ENCODE measurements at places on chromosomes 4 and X.
A peak's percentile ranks its signal among the peaks of the same experiment; 100 is the strongest.

GRCh38 chrX:41720125-41720779, 3.7 kb upstream of the GPR82 start:
- DNase-seq, result peak; percentile 58

DNA sequence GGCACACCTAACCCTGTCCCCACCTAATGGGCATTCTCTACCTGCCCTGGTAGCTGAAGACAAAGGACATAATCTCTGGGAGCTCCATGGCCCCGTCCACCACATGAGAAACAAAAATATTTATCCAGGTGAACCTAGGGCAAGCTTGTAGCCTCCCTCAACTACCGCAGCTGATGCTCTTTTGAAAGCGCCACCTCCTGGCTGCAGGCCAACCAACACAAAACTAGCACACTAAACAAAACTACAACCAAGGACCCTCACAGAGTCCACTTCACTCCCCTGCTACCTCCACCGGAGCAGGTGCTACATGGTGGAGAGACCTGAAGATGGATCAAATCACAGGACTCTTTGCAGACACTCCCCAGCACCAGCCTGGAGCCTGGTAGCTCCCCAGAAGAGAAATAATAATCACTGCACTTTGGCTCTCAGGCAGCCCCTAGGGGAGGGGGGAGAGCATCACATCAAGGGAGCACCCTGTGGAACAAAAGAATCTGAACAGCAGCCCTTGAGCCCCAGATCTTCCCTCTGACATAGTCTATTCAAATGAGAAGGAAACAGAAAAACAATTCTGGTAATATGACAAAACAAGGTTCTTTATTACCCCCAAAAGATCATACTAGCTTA, 111.3 kb upstream of the ATP8A1 start:
- DNase-seq, result no peak

DNA sequence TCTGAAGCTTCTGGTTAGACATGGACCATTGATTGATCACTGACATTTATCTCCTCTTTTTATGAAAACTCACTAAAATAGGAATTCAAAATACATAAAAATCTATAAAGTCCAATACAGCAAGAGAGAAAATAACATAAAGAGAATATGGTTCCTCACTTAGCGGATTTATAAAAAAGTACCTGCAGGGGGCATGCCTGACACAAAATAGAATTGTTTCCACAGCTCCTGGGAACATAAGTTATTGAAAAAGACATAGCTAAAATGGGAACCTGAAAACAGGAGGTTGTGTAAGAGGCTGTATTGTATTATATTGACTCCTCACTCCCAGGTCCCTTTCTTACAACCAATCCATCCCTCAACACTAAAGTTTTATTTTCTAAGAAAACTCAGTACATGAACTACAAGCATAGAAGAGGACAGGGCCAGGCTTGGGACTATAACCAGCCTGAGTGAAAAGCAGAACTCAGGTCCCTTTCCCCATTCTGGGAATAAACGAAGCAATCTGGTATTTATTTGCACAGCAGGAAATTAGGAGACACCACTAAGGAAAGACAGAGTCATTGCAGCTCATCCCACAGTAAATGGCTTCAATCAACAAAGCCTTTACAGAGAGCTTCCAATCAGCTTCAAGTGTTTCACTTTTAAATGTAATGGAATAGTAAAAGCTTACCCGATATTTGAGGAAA, 121.1 kb upstream of the NDST4 start:
- DNase-seq, result peak; percentile 72

- peak; percentile 68 for DNase-seq
These were observed 55.1 kb upstream of the PGAM4 start for GRCh38 chrX:78024349-78025059.

- no peak for DNase-seq
These were observed 137.8 kb upstream of the RBPJ start for GRCh38 chr4:26183017-26183416.

DNA sequence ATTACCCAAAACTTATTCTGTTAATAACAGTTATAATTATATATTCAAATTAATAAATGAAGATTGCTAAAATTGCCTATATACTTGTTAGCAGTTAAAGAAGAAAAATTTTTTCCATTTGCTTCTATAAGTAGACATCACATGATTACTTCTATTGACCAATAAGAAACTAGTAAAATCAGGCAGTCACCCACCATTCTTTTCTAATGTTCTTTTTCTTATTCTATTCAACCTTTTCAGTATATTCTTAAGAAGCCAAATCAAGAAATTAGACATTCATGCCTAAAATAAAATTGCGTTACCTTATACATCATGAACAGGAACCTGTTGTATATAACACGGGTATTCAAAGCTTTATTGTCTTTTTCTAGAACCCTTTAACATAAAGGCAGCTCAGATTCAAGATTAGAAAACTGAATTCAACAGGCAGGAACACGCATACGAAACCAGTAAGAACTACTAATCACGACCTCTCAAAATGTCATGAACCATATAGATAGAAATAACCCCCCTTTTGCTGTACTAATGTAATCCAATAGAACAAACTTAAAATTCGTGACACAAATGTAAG, 568.1 kb upstream of the DIPK2B start:
- peak; percentile 48 for DNase-seq

- DNase-seq, result peak; percentile 37
These were observed 1.2 kb downstream of the WDR44 start for GRCh38 chrX:118347131-118347530.

DNA sequence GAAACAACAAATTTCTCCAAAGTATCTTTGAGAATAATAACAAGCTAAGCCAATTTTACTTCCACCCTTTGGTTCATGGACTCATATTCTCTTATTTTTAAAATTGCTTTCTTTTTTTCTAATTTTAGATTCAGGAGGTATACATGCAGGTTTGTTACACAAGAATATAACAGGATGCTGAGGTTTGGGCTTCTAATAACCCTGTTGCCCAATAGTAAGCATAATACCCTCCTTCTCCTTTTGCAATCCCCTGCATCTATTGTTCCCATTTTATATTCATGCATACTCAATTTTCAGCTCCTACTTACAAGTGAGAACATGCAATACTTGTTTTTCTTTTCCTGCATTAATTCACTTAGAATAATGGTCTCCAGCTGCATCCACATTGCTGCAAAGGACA, 202.3 kb upstream of the FSTL5 start:
- DNase-seq, result no peak

DNA sequence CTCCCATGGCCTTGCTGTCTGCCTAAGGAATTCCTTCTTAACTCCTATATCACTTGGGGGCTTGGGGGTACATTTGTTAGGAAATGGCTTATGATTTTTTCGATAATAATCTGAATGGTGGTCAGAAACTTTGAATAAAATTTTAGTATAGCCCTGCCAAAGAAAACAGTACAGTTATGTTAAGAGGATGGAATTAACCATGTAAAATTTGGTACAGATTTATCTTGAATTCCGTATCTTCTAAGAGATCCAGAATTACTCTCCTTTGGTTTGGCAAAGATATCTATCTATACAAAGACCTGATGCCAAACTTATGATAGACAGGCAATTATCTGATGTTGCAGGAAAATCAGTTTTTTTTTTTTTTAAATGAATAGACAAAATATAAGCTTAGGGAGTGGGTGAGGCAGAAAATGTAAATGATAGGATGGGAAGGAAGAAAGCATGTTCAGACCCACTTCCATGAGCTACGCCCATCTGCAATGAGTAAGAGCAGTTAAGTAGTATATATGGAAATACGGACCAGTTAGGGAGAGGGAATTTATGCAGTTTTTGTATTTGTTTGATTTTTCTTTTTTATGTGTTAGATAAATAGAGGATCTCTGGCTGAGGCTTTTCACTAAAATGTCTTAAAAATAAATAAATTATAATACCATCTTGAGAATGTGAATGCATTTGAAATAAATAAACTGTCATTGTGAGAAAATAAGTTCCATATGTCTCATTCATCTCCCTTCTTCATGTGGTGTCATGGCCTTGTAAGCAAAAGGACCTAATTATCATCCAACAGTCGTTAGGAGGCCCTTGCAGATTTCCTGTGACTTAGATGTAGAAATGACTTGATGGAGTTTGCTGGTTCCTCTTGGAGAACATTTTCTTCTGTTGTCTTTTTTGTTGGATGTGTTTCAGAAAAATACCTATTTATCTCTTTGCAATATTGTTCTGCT, 389.6 kb downstream of the ARHGAP24 start:
- DNase-seq, result no peak

DNA sequence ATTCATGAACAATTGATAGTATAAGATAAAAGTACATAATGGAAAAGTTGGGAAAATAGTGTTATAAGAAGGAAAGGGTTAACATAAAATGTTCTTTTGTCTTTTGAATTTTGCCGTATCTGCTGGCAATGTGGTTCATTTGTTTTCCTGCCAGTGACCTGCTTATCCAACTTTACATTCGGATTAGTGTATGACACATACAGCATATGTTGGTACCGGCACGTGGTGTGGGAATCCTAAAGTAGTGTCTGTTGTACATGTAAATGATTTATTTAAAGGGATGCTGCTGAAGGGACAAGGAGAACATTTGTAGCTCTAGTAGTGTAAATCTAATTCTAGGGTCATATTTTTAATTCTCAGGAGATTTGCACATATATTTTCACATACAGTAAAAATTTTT, 11.5 kb downstream of the RAB9A start:
- DNase-seq, result no peak

- DNase-seq, result no peak
These were observed 39.7 kb downstream of the RGS12 start for GRCh38 chr4:3332498-3332897.

GRCh38 chrX:72330131-72330530, 24.4 kb upstream of the CITED1 start:
- no peak for DNase-seq

GRCh38 chrX:128685387-128685786, 633.2 kb upstream of the ACTRT1 start:
- no peak for DNase-seq

GRCh38 chr4:180578175-180578574, 1665.0 kb upstream of the TENM3 start:
- no peak for DNase-seq

- no peak for DNase-seq
These were observed 42.1 kb upstream of the UGT2B10 start for GRCh38 chr4:68773699-68774098.

DNA sequence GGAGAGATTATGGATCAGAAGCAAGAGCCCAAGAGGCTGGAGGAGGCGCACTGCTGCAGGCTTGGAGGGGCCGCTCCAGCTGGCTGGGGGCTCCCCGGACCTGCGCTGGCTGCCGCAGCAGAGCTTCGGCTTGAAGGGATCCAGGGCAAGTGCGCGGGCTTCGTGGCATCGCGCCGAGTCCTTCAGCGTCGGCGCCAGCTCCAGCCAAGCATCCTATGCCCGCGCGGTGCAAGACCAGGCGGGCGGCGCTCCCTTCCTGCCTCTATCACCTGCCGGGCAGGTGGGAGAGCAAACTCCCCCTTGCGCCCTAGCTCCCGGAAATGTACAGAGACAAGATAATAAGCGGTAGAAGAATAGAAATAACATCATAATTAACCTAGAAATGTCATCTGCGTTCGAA, 10.5 kb upstream of the UCP1 start:
- DNase-seq, result no peak

GRCh38 chr4:112327965-112328733, 31.0 kb downstream of the ALPK1 start:
- peak; percentile 70 for DNase-seq

DNA sequence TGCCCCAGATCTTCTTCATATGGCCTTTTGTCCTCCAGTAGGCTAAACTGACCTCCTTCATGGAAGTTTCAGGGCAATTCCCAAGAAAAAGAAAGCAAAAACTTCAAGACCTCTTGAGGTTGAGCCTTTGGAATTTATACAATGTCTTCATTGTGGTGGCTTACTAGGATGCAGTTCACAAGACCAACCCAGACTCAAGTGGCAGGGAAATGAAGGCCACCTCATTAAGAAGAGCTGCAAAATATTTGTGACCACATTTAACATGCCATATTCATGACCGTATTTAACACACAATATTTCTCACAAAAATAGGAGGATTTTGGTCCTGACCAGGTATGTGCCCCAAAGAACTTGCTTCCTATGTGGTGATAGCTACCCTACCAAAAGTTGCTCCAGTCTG, 605.5 kb upstream of the PITX2 start:
- no peak for DNase-seq

DNA sequence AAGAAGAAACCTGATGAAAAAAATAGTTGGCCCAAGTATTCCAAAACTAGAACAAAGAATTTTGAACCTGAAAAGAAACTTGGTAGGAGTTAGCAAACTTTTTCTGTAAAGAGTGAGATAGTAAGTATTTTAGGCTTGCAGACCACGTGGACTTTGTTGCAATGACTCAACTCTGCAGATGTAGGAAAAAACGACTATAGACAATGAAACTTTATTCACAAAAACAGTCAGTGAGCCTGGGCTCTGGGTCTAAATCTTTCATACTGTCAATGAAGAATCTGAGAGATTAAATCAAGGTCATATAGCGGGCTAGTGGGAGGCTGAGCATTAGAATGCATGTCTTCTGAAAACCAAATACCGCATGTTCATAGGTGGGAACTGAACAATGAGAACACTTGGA, 23.0 kb downstream of the SH3D19 start:
- DNase-seq, result no peak

DNA sequence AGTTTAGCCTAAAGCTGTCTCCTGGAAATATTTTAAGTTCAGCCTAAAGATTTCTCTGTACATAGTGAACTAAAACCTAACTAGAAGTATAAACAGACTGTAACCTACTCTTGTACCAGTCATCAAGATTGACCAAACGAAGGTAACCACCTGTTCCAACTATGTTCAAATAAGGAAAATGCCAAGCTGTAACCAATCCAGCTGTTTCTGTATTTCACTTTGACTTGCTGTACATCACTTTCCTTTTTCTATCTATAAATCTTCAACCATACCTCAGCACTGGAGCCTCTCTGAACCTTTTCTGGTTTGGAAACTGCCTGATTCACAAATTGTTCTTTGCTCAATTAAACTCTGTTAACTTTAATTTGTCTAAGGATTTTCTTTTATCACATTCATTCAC, 3.1 kb upstream of the CYSLTR1 start:
- DNase-seq, result no peak

DNA sequence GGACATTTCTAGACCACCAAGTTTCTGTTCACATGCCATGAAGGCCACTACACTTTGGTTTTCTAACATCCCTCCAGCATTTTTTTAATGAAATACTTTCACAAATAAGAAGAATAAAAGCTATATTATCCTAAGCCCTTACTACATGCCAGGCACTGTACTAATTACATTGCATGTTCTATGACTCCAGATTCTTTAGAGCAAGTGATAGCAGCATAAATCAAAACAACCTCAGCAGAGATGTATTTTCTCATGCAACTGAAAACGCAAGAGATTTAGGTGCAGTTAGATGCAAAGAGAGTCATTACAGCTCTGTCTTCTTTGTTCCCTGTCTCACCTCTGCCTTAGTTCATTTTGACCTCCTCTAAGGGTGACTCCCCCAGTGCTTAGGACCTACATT, 230.0 kb downstream of the LDB2 start:
- no peak for DNase-seq

DNA sequence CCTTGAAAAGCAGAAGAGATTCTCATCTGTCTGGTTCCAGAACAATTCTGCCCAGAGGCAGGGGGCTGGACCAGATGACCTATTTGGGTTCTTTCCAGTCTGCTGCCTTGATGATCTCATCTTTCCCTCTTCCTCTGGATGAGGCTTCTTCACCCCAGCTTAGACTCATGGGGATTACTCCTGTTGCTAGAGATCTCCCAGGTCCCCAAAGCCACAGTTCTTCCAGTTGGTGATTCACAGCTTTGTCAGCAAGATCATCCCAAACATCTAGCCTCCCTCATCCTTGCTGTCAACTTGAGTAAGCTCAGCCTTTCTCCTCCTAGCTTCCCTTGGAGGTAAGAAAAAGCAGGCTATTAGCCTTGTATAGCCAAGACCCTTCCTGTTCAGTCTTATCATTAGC, 64.2 kb upstream of the PJA1 start:
- DNase-seq, result no peak

- DNase-seq, result no peak
These were observed 27.9 kb downstream of the TSC22D3 start for GRCh38 chrX:107747596-107748161.

GRCh38 chrX:154486396-154487207, at the start of gene UBL4A:
UBL4A (minus strand) TSS chrX:154486615; CDS start chrX:154486584, 31 bp downstream.
- peak; percentile 79 for DNase-seq

Measured in KBM-7 (cell line).